ENCODE measurements at places on chromosomes 13 and 19.

GRCh38 chr13:42707586-42707985 lies 73.8 kb upstream of the FAM216B start:
- DNase-seq, result no peak

GRCh38 chr19:34404109-34404909 lies at the start of gene PDCD2L:
PDCD2L (plus strand) TSS chr19:34404399; CDS start chr19:34404431, 32 bp downstream.
- peak; percentile 97 for DNase-seq

- no peak for DNase-seq
Measured at GRCh38 chr19:30656520-30657100, 284.4 kb downstream of the ZNF536 start.

- no peak for DNase-seq
Measured at GRCh38 chr19:44904426-44904994, 1.1 kb upstream of the APOE start.

GRCh38 chr13:24153979-24154701 lies 6.4 kb upstream of the SPATA13 start:
- no peak for DNase-seq

GRCh38 chr13:45258334-45258675 lies 57.5 kb upstream of the KCTD4 start:
- DNase-seq, result no peak

DNA sequence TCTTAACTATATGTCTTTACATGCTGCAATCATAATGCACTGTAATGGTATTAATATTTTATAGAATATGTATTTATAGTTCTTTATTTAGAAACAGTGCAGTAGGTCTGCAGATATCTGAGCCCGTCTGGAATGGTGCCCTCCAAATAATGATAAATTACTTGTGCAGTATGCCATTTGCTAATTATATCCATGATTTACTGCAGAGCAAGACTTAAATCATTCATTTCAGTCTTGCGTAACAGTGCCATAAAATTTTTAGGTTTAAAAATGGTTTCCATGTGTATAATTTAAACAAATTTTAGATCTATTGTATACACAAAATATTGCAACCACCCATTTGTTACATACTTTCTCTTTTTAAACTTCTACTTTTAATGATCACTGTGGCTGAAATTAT lies 175.1 kb downstream of the ZNF536 start:
- no peak for DNase-seq

DNA sequence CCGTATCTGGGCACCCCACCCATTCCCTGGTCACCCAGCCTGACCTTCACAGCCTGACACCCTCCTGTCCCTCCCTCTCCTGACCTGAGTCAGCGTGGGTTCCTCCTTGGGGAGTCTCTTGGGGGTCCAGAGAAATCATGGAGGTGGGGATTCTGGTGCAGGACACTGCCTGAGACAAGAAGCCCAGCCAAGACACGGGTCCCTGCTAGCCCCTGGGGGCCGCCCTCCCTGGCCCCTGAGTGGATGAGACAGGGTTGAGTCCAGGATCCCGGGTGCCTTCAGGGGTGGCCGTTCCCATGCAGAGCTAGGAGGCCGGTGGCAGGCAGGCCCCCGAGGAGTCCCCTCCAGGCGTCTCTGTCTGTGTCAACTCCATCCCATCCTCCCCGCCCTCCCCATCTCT lies 1.6 kb downstream of the MAP2K7 start:
- DNase-seq, result no peak
